ELF-1 (cell line): ENCODE measurements at places on chromosomes 5 and 9.

DNA sequence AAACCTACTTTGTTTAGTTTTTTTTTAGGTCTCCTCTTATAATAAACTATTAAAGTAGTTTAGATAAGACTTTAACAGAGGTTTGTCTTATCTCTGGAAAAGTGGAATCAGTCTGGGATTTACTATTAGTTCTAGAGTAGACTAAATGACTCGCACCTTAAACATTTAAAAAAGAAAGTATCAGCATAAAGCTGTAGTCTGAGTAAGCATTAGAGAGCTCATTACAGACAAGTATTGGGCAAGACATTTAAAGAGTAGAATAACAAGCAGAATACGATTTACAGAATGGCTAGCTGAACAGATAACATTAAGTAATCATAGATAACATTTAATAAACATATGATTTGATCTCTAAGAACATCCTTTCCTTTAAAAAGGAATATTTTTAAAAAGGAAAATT is 226.0 kb upstream of the DMAC1 start:
- no peak for DNase-seq

- no peak for DNase-seq
These were observed 159.2 kb downstream of the SNX18 start for GRCh38 chr5:54676481-54677340.

GRCh38 chr5:81708889-81709288 is 42.0 kb downstream of the SSBP2 start:
- DNase-seq: no peak

DNA sequence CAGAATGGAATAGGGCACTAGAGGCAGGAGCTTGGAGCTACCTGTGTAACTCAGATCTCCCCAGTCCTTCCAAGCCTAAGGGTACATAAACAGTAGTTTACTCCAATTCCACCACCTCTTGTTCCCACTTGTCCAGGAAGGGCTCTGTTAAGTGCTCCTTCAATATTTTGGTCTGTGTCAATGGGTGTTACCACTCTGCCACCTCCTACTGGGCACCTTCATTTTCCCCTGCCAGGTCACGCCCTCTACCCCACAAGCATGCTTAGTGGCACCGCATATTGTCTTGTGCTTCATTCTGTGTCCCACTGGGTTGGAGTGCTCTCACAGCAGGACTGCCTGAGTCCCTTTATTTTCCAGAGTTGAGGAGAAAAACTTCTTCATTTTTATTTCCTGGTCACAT is 459.8 kb downstream of the ARHGEF28 start:
- no peak for DNase-seq

DNA sequence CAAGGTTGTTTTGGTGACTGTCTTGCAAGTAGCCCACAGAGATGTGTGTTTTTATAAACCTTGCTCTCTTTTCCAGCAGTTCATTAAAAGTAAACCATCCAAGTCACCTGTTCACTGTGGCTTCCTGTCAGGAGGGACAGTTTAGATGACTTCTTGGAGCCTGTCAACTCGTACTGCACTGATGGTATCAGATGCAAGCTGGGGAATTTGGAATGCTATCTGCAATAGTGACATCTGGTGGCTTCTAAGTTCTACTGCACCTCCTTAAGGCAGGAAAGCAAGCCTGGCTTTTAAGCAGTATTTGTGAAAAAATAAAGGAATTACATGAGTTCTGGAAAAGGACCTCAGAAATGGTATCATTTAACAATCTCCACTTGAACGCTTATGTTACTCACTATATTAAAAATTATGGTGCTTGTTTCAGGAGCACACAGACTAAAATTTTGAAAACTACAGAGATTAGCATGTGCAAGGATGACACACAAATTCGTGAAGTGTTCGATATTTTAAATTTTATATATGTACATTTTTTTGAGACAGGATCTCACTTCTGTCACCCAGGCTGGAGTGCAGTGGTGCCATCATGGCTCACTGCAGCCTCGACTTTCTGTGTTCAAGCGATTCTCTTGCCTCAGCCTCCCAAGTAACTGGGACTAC is 164.0 kb downstream of the TTC39B start:
- DNase-seq: peak; percentile 52

DNA sequence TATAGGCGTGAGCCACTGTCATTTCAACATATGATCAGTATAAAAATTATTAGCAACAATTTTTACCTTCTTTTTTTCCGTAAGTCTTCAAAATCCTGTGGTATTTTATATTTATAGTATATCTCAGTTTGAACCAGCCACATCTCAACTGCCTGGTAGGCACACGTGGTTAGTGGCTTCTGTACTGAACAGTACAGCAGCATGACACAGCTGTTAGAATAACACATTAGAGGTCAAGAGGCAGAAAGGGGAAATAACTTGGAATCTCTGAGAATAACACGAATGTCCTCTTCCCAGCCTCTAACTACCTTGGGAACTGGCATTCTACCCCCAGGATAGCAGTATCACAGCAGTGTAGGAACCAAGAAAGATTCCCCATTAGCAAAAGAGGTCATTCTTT is 108.5 kb upstream of the IQGAP2 start:
- DNase-seq: no peak

DNA sequence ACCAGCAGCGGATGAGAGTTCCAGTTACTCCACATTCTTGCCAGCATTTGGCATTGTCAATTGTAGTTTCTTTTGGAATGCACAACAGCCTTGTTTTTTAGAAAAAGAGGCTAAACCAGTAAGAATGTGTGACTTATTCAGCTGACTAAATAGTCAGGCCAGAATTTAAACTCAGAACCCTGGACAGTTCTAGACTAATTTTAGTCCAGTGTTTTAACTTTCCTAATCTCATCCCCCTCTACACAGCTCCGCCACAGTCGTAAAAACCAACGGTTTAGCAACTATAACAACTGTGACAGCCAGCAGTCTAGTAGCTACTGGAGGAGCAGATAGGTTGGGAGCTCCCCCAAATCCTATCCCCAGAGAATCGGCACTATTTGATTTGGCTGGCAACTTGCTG is 103.7 kb downstream of the FOXD1 start:
- no peak for DNase-seq

DNA sequence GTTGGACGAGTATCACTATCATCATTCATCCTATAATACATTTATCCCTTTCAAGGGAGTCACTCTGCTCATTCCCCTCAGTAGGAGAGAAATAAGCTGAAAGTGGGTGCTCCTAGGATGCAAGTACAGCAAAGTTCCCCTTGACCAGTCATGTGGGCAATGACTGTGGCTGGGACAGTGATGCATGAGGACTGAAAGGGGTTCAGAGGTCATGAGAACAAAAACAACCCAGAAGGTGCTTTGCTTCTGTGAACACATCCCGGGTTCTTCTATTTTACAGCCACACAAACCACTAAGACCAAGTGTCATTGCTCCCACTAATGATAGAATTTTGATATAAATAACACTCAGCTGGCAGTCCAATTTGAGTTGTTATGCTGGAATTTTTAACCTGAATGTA is 177.8 kb upstream of the ADCY2 start:
- DNase-seq: no peak

DNA sequence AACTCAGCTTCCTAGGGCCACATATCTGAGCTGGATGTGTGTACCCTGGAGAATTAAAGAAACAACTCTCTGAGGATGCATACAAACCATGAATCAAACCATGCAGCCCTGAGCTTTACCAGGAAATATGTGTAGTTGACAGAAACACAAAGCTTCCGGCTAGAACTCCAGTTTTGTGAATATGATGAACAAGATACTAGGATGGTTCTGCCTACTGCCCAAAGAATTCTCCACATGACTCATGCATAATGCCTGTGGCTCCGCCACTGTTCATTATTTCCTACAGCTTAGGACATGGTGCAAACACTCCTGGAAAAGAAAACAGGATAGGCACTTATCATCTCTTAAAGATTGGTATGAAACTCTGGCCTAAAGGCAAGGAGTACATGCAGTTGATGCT is 343.4 kb downstream of the DNAH5 start:
- DNase-seq: no peak

DNA sequence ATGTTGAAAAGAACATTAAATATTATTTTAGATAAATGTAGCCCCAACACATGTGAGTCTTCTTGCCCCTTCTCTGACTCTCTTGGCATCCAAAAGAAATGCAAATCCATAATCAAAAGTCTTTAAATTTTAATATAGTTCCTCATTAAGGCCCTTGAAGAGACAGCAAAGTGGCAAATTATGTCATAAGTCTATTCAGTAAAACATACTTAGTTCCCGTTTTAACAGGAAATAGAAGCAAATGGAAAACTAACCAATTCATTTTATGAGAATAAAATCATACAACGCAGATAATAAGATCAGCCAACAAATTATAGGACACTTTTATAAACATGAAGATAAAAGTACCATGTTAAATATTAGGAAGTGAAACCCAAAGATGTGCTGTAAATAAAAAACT is 20.1 kb upstream of the IFNB1 start:
- DNase-seq: no peak
